ENCODE measurements at places on chromosomes 5 and 9.
A peak's percentile ranks its signal among the peaks of the same experiment; 100 is the strongest.

GRCh38 chr9:69471433-69471832, 146.4 kb downstream of the ENTREP1 start:
- DNase-seq: no peak

DNA sequence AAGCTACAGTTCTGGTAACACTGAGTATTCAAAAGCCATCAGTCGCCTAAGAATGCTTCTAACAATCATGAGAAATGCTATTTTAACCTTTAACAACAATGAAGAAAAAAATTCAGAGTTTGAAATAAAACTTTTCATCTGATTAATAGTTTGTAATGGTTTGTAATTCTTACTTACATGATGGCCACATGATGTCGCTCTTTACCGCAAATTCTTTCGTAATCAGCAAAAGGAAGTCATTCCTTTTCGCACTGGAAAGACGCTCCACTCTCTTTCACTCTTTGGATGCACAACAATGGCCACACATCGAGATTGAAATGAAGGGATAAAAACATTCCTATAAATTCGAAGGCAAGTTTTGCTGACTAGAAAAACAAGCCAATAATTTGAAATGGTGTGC, at the start of gene PCDHA7:
TSS of gene PCDHA7 (plus strand) at position 277 of the 400 bp plus-strand sequence. CDS start at position 392, 115 bp downstream.
- no peak for DNase-seq

- DNase-seq: peak; percentile 65
Measured at GRCh38 chr5:74638970-74639806, 1.3 kb downstream of the ENC1 start.

DNA sequence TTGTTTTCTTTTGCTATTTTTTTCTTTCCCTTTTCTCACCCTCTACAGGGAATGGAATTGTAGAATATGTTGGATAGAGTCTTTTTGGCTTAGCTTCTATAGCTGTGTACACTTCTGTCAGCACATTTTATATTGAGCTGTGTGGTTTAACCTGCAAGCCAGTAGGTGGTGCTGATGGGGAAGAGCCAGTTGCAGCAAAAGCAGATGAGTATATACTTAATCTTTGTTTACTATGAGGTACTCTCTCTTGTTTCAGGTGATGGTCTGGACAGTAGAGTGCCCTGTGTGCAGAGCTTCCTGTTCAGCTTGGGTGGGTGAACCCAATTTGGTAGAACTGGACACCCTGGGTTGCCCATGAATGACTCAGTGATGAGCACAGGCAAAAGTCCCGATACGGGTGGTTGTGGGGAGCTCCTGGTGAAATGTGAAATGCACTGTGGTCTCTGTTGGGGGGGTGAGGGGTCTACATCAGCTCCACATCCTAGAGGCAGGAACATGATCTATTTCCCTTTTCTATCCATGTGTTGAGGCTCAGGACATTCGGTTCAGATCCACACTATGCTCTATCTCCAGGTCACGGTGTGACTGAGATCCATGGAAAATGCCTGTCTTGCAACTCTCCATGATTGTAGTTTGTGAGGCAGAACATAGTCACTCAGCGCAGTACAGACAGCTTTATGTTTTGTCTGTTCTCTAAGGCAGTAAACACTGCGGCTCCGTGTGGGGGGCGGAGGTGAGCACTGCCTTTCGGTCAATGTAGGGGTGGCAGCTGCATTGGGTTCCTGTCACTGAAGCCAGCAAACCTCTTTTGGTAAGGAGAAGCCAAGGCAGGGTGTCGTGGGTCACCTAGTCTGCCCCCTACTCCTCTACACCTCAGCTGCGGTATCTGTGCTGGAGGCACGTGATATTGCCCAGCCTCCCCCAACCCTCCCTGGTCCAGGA, 353.2 kb downstream of the PRR16 start:
- no peak for DNase-seq

- DNase-seq: no peak
Measured at GRCh38 chr5:178083922-178084321, 29.4 kb upstream of the N4BP3 start.

All from SJSA1 (cell line).